IMR-90 (cell line): ENCODE measurements at places on chromosomes 11 and 22. TPM values are rescaled to one million over a fixed set of nuclear protein-coding genes. Genes with fewer than 3 reads are reported as not detected.
A peak's percentile ranks its signal among the peaks of the same experiment; 100 is the strongest.

- DNase-seq: no peak
Observed at GRCh38 chr11:76695771-76696170, 25.2 kb upstream of the LRRC32 start.

PANX3 gene
- total RNA-seq: not detected in 2 replicates

DNA sequence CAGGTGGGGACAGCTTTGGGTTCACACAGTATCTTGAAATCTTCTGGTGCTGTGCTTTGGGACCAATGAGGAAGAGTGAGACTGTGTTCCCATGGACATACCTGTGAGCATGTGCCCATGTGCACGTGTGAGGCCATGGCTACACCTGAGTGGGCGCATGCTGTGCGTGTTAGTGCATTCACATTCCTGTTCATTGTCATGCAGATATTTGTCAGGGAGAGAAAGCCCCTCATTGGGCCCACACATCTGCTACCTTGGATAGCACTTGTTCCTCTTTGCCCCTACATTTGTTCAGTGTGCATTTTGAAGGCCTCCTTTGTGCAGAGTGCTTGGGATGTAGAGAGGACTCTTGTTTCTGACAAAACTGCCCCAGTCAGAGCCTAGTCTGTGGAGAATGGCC, 154.3 kb upstream of the E2F8 start:
- DNase-seq: no peak

DNA sequence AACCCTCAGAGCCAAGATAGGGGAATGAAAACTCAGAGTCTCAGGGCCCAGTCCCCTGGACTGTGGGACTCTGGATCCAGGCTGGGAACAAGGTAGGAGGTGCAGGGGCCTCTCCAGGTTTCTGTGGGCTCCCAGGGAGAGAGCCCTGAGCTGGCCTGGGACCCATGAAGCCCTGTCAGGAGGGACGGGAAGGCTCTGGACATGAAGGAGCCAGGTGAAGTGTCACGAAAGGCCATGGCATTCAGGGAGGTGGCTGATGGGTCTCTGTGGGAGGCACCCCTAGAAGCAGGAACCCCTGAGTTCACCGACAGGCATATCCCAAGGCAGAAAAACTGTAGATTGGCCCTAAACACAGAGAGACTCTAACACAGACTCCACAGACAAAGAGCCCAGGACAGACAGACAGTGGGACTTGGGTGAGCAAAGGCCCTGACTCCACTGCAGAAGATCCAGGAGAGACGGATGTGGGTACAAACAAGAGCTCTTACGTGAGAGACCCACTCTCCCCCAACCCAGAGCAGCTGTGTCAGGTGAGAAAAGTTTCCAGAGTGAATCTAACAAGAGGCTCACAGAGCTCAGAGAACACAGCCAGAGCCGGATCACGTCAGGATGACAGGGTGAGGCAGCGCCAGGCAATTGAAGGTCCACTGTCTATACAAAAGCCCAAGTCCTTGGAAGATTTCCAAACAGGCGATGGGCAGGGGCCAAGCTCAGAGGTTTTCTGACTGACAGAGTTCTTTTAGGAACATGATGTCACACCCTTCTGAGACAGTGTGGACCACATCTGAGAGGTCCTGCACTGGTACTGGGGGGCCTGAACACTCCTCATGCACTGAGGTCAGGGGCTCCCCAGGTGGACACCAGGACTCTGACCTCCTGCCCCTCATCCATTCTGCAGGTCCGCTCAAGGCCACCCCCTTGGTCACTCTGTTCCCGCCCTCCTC, 27.4 kb downstream of the IGLL5 start:
- DNase-seq: no peak

NCF4 gene
- not detected in 2 replicates for total RNA-seq

GRCh38 chr11:117868088-117868487, 8.4 kb downstream of the FXYD6 start:
- no peak for DNase-seq

- no peak for DNase-seq
Observed at GRCh38 chr11:116424615-116425261, 348.0 kb downstream of the BUD13 start.

DNA sequence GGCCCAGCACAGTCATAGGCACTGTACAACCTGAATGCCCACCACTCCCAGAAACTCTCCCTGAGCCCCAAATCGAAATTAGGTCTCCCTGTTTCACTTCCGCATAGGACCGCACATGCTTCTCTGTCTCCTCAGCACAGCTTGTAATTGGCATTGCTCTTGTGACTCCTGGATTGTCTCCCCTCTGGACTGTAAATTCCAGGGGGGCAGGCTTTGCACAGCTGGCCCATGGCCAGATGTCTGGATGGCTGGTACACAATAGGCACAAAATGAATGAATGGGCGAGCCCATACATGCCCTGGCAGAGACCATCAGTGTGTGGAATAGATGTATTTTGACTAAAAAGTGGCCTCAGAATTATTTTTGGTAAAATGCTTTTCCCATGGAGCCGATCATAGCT, 63.3 kb upstream of the PHF21B start:
- no peak for DNase-seq

APOL1 gene
- 0.36 and 0.56 TPM in 2 replicates for total RNA-seq

DNA sequence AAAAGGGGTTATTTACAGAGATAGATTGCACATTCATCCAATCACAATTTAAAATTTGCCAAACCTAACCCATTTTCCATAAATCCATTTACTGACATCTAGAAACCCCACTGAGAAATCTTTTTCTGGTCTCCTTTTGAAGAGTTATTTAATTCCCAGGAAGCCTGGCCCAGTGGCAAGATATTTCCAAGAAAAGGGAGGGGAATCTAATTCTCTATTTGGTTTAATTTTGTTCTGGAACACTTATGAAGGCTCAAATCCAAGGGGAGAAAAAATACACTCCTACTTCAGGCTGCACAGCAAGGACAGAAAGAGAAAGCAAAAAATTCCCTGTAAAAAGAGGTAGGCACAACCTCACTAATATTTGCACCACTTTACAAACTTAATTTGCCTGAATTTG, 88.2 kb upstream of the LDLRAD3 start:
- DNase-seq: no peak

GRCh38 chr11:11814614-11815452, 26.9 kb upstream of the USP47 start:
- DNase-seq: no peak

HEPN1 gene
- total RNA-seq: not detected in 2 replicates

RASGRP2 gene
- total RNA-seq: not detected in 2 replicates

TMEM45B gene
- not detected in 2 replicates for total RNA-seq

- DNase-seq: no peak
Observed at GRCh38 chr11:15499674-15500073, 385.0 kb downstream of the INSC start.

ELP4 gene
- total RNA-seq: 18.1 and 20.4 TPM in 2 replicates

DNA sequence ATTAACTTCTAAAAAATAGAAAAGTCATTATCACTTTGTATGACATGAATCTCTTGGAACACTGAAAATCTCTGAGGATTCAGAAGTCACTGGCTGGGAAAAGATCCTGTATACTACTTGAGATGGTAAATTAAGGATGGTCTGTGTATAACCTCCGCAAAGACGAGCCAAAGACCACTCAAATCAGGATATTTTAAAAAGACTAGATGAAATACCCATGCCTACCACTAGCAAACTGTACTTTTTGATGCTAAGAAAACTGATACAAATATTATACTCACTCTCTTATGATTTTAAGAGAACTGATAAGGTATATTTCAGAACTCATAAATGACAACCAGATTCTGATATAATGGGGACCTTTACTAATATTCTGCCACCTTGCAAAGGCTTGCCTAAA, 78.6 kb upstream of the APOA1 start:
- no peak for DNase-seq

OR8K1 gene
- not detected in 2 replicates for total RNA-seq

GRCh38 chr22:30637701-30638114, 2.1 kb downstream of the SLC35E4 start:
- no peak for DNase-seq

PLET1 gene
- total RNA-seq: not detected in 2 replicates

DNA sequence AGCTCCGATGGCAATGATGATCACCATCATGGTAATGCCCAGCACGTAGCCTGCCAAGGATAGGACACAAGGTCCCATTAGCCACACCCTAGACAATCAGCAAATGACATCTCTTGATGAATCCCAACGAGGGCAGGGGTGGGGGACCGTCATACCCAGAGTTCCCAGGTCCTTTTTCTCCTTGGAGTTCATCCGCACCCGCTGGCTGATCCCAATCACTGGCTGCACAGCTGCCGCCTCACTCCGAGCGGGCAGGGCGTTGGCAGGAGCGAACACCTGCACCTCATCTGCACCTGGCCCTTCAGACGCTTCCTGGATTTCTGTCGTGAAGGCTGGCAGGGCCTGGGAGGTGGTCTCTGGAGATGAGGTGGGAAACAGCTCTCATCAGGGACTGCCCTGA, 2.9 kb downstream of the PIK3IP1 start:
- no peak for DNase-seq

GRCh38 chr11:134248910-134249480, 4.2 kb downstream of the THYN1 start:
- DNase-seq: peak; percentile 53

GRCh38 chr11:111942829-111943228, 5.7 kb downstream of the DIXDC1 start:
- DNase-seq: peak; percentile 19

DNA sequence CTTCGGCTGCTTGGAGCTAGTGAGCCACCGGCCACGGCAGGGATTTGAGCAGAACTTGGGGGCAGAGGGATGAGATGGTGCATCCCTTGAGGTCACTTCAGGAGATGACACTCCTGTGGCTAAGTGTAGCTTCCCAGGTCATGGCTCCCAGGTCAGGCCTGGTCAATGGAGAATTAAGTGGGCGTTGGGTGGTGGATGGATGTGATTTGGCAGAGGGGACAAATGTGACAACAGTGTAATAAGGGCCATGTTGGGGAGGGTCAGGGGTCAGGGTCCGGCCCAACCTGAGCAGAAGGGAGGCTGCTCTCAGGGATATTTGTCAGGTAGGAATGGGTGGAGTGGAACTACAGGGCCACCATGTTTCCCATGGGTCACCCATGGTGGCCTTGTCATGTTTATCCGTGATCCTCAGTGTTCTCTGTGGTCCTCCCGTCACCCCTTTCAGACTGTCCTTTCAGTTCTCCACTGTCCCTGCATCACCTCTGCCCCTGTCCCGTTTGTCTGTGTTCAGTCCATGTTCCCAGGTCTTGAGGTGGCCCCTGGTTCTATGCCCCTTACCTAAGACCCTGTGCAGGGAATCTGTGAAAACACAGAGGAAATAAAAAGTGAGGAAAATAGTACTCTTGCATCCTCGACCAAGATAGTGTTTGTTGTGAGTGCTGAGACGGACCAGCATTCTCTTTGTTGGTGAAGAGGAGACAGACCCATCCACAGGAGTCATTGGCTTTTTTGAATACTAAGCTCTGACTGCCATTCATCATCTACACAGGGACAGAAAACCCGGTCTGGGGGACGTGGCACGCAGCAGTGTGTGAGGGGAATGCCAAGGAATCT, 6.1 kb downstream of the SLC25A1 start:
- no peak for DNase-seq

DNA sequence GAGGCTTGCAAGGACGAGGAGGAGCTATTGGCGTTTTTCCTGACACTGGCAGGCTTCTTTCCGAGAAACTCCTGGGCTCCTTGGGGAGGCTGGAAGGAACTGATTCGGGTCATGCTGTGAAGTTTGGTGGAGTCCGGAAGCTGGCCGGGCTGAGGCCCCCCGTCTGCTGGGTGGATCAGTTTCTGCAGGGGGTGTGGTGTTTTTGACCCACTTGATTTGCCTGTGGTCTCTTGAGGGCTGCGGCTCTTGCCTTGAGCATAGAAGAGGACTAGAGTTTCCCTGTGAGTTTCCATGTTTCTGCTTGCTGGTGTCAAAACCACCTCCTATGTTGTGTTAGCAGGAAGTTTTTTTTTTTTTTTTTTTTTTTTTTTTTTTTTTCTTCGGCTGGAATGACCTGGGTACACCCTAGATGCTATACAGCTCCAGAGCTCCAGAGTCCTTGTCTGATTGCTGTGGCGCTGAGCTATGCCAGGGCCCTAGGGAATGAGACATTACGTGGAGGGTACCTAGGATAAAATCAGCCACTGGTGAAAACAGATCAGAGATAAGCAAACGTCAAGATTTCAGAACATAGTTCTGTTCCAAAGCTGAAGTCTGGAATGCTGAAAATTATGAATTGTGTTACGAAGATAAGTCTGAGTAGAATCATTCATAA, 728 bp downstream of the TBC1D22A start:
- peak; percentile 7 for DNase-seq

DNA sequence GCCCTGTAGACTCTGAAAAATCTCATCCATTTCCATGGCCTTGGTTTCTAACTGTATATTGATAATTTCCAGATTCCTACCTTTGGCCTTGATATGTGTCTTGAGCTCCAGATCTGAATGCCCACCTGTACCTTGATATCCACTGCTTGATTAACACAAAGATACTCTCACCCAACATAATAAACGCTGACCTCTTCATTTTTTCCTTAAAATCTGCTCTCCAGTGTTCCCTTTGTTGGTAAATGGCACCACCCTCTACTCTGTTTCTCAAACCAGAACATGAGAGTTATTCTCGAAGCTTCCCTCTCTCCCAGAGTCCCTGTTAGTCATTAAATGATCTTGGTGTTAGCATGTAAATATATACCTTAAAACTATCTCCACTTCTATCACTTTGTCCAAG, 13.4 kb downstream of the TUG1 start:
- DNase-seq: no peak

GRCh38 chr11:13335319-13335718, 57.7 kb downstream of the BMAL1 start:
- peak; percentile 66 for DNase-seq

DNA sequence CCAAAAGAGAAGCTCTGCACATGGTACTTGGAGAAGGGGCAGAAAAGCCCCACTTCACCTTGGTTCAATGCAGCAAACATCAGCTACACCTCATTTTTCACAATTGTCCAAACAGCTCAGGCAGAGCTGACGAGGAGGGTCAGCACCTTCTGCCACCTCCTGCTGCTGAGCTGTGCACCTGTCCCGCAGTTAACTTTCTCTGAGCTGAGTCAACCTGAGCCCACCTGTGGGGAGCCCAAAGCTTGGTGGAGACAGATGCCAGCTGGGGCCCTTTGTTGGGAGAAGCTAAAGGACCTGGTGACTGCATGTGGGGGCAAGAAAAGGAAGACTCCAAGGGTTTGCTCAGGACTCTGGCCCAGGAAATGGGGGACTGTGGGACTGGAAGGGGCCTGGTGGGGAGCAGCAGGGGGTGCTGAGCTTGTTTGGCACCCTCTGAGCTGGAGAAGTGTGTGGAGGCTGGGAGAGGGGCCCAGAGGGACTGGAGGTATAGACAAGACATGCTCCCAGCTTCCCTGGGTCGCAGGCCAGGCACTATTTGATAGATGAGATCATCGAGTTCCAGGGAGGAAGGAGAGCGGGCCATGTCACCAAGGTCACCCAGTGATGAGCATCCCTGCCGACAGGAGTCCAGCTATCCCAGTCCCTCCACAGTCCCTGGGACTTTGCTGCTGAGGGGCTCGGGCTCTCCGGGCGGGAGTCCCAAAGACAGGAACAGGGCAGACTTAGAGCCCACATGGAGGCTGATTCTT, 53.5 kb downstream of the KCNJ4 start:
- no peak for DNase-seq
